GM10248 (cell line): ENCODE measurements at places on chromosomes 4 and X.
A peak's percentile ranks its signal among the peaks of the same experiment; 100 is the strongest.

DNA sequence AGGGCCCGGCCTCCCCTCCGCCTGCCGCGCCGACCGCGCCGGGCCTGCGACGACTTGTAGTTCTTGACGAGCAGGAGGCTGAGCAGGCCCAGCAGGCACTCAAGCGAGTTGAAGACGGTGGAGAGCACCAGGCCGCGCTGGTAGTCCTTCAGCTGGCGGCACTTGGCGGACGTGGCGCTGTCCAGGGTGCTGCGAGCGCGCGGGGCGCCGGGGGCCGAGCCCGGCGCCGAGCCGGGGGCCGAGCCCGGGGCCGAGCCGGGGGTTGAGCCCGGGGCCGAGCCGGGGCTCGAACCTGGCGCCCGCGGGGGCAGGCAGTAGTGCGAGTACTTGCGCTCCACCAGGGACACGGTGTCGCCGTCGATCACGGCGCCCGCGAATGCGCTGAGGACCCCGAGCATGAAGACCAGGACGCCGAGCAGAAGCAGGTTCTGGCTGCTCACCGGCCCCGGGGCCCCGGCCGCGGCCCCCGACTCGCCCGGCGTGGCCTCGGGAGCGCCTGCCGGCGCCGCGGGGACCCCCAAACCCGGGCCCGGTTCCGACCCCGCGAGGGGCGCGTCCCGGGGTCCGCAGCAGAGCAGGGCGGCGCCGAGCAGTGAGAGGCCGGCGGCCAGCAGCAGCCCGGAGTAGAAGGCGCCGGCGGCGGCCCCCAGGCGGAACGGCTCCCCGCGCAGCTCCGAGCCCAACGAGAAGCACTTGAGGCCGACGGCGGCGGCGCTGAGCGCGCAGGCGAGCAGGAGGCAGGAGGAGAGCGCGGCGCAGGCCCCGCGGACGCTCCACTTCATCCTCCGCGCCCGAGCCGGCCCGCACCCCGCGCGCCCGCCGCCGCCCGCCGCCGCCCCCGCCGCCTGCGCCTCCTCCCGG is 584 bp downstream of the TMEM271 start:
- DNase-seq = no peak

DNA sequence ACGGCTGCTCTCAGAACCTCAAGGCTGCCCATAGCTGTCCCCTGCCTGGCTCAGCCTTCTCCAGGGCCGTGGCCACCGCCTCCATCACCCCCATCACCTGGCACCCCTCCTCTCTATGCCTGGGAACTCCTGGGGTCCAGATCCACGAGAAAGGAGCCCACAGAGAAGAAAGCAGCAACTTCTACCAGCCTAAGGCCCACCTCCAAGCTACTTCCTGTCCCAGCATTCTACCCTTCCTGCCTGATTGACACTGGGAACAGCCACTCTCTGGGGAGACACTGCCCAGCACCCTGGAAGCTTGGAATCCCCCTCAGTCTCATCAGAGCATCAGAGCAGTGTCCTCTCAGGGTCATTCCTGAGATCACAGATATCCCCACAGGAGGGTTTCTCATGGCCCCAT is 36.9 kb upstream of the PROM1 start:
- DNase-seq = peak; percentile 26

DNA sequence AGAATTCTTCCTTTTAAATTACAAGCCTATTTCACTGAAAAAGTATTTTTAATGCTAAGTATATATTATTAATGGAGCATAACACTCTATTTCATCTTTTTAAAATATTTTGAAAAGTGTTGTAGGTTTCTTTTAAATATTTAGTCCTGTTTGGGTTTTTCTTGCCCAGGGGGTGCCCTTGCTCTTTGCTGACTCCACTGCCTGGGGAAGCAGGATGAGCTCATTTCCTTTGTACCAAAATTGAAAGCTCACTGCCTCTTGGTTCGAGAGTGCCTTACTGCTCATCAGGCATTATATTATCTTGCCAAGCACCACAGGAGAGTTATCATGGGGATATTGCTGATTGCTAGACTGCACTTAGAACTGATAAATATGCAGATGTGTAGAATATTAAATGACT is 819.2 kb downstream of the PCDH18 start:
- DNase-seq = no peak

- DNase-seq = no peak
These were observed 2.6 kb downstream of the C4orf33 start for GRCh38 chr4:129098531-129099001.

- no peak for DNase-seq
These were observed 45.1 kb downstream of the PRPS1 start for GRCh38 chrX:107673431-107673830.

GRCh38 chr4:42865572-42866189 is 26.8 kb upstream of the GRXCR1 start:
- DNase-seq = peak; percentile 29

DNA sequence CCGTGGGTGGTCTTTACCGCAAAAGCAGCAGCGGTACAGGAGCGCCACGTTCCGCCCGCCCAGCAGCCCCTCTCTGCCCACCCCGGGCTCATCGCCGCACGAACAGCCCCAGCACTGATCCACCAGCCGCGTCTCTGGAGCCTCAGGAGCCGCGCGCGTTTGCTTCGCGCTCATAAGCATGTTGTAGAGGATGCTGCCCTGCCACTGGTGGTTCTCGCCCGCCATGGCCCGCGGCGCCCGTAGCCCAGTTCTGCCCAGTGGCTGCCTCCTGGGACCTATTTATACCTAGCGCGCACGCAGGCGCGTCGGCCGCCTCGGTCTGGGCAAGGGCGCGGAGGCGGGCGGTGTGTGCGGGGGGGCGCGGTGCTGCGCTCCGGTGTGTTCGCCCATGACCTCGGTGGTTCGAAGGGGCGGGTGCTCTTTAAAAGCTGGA is at the start of gene NR0B1:
Gene NR0B1 (minus strand): TSS at position 252 of the 433 bp plus-strand sequence. CDS start 27 bp downstream, at position 225.
- DNase-seq = no peak

- DNase-seq = no peak
These were observed 15.1 kb downstream of the PNMA6E start for GRCh38 chrX:153386097-153386496.

GRCh38 chrX:148540114-148540513 is 39.7 kb downstream of the AFF2 start:
- no peak for DNase-seq

DNA sequence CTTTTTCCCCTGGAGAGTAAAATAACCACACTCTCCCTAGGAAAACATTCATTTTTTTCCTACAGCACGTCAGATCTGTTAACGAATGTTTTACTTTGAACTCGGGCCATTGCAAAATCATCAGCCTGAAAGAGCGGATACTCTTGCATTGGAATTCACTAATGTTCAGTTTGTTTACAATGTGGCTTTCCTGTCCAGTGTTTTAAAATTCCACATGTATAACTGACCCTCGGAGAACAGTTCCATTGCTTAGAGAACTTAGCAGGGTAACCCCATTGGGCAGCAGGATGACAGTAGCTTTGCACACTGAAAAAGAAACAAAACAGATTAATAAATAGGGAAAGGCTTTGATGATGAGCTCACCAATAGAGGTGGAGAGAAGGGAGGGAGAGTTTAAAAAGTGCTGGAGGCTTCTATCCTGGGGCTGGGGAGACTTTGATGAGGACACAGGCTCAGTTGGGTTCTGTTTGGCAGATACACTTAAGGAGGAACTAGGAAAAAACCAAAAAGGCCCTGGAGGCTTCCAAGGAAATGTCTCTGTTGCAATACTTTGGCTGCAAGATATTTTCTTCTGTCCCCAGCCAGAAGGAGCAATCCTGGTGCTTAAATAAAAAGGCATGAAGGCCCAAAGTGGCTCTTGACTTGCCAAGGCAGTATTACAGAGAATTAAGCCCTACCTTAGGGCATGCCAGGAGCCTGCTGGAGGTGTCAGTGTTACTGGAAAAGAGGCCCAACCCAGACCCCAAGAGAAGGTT is 143.1 kb downstream of the ARSF start:
- no peak for DNase-seq

DNA sequence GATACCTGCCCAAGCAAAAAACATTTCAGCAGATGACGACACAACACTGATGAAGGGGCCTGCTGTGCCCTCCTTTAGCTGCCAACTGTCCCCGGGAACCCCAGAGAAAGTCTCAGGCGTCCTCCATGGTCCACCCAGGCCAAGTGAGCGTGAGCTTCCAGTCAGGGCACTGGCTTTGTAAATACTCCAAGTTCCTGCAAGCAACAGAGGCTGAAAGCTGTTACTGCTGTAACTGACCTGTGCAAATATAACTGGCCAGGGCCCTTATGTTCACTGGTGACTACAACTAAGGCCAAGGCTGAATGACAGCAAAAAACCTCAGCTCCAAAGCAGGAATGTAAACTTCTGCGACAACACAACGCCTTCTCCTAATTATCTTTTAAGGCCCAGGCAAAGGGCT is 8.2 kb downstream of the WDR1 start:
- DNase-seq = no peak

DNA sequence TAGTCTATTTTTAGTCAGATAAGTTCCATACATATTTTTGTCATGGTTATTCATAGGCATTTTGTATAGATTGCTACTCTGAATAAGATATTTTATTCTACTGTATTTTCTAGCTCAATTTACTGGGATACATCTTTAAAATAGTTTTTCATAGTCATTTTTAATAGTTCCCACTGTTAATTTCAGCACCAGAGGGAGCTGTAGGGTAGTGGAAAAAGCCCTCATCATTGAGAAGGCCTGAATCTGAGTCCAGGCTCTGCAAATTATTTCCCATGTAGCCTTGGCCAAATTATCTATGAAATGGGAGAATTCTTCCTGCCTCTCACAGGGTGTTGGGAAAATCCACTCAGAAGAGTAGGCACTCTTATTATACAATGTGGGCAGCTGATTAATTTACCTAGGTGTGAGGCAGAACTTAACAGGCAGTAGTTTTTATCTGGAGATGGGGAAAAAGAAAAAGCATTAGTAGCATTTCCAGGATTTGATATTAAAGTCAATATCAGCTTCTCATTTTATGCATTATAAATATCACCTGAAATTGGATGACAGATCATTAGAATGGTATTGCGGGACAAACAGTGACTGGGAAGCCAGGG is 102.9 kb upstream of the PAQR3 start:
- no peak for DNase-seq
